NT2/D1 (cell line): ENCODE measurements at places on chromosomes 3 and 15.
A peak's percentile ranks its signal among the peaks of the same experiment; 100 is the strongest.

DNA sequence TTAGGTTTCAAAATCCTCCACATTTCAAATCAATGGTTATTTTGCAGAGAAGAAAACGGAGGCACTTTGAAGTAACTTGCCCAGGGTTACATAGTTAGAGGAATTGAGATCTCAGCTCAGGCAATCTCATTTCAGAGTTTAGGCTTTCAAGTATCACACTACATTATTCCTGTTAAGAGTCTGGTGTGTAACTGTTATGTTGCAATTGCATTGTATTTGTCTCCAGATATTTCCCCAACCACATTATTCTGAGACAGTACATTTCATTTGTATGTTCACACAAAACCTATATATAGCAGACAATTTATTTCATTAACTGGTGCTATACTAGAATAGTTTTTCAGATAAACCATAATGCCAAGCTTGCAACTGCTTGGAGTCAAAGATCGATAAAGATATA is 154.2 kb upstream of the TSPAN3 start:
- no peak for DNase-seq

DNA sequence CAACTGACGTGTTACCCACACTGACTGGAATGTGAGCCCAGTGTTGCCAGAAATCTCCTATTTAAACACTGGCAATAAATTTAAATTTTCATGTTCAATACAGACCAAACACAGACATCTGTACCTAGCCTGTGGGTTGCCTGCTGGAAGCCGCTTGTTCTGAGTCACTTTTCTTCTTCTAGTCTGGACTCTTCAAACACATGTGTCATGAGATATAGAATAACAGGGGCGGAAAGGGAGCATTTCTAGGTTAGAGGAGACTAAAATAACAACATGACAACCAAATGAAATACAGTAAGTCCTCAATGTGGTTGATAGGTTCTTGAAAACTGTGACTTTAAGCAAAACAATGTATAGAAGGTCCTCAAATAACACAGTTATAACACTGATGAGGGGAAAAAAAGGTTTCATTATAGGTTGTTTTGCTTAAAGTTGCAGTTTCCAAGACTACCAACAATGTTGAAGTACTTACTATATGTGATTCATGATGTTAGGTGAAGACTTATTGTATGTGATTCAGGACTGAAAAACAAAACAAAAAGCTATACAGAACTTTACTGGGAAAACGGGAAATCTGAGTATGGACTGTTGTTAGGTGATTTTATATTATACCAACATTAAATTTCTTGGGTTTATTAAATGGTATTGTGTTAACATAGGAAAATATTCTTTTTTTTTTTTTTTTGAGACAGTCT is 63.1 kb downstream of the PRKAR2A start:
- no peak for DNase-seq

DNA sequence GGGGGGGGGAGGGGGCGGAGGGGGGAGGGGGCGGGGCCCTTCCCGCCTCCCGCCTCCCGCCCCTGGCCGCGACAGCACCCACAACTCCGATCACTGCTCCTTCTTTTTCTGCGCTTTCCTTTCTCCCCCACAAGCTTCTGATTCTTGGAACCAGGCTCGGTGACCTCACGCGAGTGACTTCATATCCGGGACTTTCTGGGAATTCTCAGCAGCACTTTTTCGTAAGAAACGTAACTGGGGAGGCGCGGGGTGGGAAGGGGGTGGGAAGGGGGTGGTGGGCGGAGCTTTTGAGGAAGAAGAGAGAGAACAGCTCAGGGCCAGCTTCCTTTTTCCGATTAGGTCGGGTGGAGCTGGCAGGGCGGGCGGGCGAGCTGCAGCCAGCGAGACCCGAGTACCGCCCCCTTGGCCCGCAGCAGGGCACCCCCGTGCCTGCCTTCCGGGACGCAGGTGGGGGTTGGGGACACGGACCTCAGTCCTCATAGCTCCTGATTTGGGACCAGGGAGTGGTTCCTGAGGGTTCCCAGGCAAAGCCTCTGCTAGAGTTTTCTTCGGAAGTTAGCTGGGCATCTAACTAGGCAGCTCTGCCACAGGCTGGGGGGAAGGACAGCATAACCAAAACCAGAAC is 14.6 kb downstream of the XIRP1 start:
- DNase-seq: peak; percentile 49

DNA sequence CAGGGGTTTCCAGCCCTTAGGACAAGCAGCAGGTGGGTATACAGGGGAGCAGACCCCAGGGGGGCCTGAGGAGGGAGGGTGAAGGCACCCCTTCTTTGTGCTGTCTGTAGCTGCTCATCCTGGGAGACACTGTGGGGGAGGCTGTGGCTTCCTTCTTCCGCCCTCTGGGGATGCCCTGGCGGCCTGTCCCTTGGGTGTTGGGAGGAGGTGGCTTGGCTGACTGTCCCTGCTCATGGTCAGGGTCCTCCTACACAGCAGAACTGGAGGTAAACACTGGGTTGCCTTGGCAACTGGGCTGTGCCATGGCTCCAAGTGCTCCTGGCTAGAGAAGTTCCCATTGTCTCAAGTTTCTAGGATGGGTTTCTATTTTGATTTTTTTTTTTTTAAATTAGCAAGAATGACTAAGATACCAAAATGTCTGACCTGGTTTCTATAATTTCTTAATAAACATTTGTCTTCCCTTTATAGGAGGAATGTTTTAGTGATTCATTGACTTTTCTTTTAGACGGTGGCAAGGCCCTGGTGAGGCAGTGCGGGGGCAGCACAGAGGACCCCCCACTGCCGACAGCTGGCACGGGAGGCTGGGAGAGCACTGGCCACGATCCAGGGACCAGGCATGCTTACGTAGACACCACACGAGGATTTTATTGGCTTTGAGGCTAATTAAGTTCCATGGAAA is 12.4 kb downstream of the KLF13 start:
- no peak for DNase-seq

DNA sequence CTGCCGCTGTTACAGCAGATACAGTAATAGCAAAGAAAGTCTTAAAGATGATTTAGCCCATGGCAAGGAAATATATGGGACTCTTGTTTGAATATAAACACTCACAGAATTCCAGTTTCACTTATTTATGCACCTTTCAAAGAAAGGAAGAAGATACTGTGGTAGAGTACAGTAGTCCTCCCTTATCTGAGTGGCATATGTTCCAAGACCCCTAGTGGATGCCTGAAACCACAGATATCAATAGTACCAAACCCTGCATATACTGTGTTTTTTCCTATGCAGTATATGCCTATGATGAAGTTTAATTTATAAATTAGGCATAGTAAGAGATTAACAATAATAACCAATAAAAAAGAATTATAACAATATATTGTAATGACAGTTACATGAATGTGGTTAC is 8.2 kb downstream of the MAP2K1 start:
- no peak for DNase-seq

GRCh38 chr3:134449951-134450350 is 35.8 kb downstream of the ANAPC13 start:
- DNase-seq: no peak

- no peak for DNase-seq
Measured at GRCh38 chr15:75597667-75598341, 18.7 kb upstream of the PTPN9 start.

- no peak for DNase-seq
Measured at GRCh38 chr3:151309566-151309965, 7.1 kb downstream of the GPR87 start.

DNA sequence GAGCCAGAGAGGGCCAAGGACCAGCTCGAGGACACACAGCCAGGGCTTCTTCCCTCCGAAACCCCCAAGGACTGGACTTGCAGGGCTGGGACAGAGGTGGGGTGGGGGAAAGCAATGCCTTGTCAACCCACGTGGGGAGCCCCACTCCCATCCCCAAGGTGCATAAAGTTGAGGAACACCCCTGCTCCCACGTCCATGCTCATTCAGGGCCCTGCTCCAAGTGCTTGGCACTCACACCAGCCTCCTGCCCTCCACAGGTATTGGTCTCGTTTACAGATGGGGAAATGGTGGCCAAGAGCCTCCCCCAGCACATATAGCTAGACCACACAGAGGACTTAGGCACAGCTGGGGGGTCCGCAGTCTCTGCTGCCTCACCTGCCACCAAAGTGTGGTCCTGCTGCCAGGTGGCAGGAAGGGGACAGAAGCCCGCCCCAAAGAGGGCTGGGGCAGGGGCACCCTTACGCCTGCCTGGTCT is 50.5 kb upstream of the CSPG4 start:
- no peak for DNase-seq

- no peak for DNase-seq
Measured at GRCh38 chr15:73688455-73688854, 4.3 kb downstream of the CD276 start.

- DNase-seq: no peak
Measured at GRCh38 chr3:192750201-192750600, 22.9 kb upstream of the FGF12 start.

- DNase-seq: no peak
Measured at GRCh38 chr3:128684986-128685726, 34.5 kb upstream of the RPN1 start.

DNA sequence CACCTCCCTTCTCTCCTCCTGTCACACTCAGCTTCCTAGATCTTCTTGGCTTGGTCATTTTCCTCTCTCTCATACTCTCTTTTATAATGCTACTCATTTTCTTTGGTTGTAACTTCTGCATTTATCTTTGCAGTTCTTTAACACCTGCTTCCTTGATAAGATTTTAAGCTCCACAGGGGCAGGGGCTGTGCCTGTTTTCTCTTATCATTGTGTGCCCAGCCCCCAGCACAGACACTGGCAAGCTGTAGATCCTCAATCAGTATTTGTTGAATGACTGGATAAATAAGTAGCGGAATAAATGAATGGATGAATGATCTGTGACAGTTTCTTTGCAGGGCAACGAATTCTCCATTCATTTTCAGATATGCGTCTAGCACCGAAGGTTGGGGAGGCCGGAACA is 64.3 kb upstream of the MEX3B start:
- no peak for DNase-seq

DNA sequence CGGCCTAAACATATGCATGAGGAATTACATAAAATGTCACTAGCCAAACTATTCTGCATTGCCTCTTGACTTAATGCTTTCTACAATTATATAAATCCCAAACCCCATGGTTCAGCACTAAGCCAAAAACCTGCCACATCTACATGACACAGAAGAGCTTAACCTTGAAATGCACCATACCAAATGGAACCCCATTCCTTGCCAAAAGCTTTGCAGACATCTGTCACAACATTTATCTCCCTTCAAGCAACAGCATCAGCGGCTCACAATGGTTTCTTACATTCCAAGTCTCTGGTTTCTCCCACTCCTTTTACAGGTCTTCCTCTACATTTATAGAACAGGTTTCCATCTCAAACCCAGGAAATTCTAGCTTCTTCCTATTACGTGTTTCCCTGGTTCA is 58.4 kb upstream of the GYG1 start:
- DNase-seq: no peak

- DNase-seq: no peak
Measured at GRCh38 chr3:3110299-3110630, at the start of gene IL5RA. IL5RA (minus strand) TSS chr3:3110374; CDS start chr3:3104984, 5,390 bp downstream.

- no peak for DNase-seq
Measured at GRCh38 chr3:197001972-197002700, 27.5 kb downstream of the MELTF start.

- DNase-seq: no peak
Measured at GRCh38 chr15:74229686-74230085, 6.4 kb upstream of the CCDC33 start.

DNA sequence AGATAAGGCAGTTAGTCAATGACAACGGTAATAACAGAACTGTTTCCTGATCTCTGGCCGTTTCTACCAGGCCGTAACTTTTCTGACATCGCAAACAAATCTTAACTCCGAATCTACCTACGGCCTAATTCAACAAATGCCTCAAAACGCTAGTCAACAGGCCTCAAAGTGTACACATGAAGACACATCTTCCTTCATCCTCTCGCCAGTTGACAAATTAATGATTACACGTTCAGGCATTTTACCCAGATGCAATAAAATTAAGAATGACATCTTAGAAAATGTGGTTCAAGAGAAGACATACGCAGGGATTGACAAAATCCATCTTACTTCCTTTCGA is 1.5 kb downstream of the SFMBT1 start:
- DNase-seq: no peak

- DNase-seq: no peak
Measured at GRCh38 chr15:63473007-63473748, 31.2 kb upstream of the USP3 start.

GRCh38 chr3:172082269-172082668 is 42.9 kb downstream of the FNDC3B start:
- DNase-seq: no peak

- DNase-seq: no peak
Measured at GRCh38 chr3:14248849-14249523, 70.4 kb downstream of the LSM3 start.
